ENCODE measurements at places on chromosomes 4 and X.

- no peak for DNase-seq
Measured at GRCh38 chr4:68390205-68390935, 40.5 kb upstream of the YTHDC1 start.

- DNase-seq = no peak
Measured at GRCh38 chr4:181476508-181476890, 766.7 kb upstream of the TENM3 start.

- DNase-seq = no peak
Measured at GRCh38 chr4:15040916-15041463, 38.7 kb downstream of the CPEB2 start.

- no peak for DNase-seq
Measured at GRCh38 chr4:7812921-7813320, 126.7 kb downstream of the AFAP1 start.

GRCh38 chr4:33924239-33924638 is 2320.1 kb downstream of the ARAP2 start:
- peak; percentile 25 for DNase-seq

- DNase-seq = no peak
Measured at GRCh38 chr4:24604558-24605214, 20.3 kb upstream of the DHX15 start.

GRCh38 chr4:118712872-118713271 is 27.7 kb downstream of the METTL14 start:
- no peak for DNase-seq

All from LoVo (cell line).